ENCODE measurements at places on chromosomes 12 and 14.

- no peak for DNase-seq
Observed at GRCh38 chr14:29453045-29453444, 474.6 kb downstream of the PRKD1 start.

DNA sequence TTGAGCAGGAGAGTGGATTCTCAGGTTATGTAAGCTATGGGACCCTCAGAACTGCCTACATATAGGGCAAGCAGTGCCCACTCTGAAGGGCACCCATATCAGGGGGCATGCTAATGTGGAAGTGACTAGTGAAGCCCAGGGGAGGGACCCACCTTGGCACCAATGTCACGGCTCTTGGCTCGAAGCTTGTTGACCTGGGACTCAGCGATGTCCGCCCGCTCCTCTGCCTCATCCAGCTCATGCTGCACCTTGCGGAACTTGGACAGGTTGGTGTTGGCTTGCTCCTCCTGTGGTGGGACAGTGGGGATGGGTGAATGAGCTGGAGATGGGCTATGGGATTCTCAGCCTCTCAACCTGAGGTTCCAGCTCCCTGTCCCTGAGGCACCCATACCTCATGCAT, 5.4 kb downstream of the CMTM5 start:
- DNase-seq = no peak

DNA sequence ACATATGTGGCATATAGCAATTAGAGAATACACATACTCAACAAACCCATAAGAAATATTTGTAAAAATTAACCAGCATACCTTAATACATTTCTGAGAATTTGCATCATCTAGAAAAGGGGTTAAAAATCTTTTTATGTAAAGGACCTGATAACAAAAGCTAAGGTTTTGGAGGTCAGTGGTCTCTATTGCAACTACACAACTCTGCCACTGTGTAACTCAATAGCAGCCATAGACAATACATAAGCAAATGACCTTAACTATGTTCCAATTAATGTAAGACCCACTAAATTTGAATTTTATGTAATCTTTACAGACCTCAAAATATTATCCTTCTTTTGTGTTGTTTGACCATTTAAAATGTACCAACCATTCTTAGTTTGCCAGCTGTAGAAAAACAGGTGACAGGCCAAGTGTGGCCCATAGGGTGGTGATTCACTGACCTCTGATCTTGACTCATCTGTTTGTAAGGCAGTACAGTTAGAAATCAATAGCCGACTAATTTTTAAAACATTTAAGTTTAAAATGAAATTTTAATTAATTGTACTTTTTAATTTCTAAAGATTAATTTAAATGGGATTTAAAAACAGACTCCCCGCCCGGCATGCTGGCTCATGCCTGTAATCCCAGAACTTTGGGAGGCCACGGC, 7.4 kb upstream of the EPS8 start:
- DNase-seq = peak; percentile 53

DNA sequence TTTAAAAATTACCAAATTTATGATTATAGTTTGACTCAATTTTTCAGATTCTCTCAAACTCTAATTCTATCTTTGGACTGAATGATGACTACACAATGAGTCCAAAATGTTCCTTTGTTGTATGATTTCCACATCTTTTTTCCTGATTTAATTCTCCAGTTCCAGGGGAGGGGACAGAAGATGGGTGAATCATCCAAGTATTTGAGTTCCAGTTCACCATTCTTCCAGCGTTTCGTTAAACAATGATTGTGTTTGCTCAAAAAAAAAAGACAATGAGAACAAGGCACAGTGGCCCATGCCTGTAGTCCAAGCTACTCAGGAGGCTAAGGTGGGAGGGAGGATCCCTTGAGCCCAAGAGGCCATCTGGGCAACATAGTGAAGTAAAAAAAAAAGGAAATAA, 23.8 kb downstream of the BAZ1A start:
- DNase-seq = peak; percentile 58

- peak; percentile 74 for DNase-seq
Observed at GRCh38 chr12:110330544-110330943, 49.5 kb downstream of the ATP2A2 start.

DNA sequence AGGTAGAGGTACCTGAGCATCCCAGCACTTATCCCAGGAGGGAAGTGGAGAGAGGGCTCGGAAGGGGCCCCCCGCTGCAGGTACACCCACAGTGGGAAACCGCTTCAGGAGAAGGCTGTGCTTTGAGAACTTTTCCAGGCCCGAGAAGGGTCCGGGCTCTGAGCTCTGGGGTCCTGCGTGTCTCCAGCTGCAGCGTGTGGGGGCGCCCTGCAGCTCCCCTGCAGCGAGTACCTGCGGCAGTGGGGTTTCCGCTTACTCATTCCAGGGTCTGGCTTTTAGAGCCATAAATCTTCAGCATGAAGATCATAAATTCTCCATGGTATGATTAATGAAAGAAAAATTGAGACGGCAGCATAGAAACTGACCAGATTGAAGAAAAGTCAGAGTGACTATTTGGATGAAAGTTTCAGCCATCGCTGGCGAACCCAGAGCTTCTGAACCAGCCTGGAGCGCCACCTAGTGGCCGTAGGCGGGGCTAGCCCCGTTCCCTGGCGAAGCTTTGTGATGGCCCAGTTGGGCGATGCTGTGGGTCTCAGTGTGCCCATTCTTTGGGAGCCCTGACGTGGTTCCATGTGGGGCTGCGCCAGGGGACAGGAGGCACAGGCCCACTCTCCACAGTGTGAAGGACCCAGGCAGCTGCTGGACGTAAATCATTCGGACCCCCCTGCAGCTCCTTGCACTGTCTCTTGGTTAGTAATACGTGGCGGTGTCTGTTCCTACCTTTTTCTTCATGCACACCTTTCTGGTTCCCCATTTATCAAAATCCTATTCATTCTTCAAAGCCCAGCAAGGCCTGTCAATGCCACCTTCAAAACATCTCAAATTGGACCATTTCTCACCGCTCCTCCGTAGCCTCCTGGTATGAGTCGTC, 198.2 kb downstream of the TSPAN9 start:
- DNase-seq = peak; percentile 56

- no peak for DNase-seq
Observed at GRCh38 chr14:104576232-104576969, 3.2 kb upstream of the C14orf180 start.

- no peak for DNase-seq
Observed at GRCh38 chr14:24954037-24954699, 95.8 kb downstream of the STXBP6 start.
